ENCODE measurements at places on chromosomes 5 and 9.

GRCh38 chr9:89879276-89879675 is 274.5 kb downstream of the GADD45G start:
- no peak for DNase-seq

DNA sequence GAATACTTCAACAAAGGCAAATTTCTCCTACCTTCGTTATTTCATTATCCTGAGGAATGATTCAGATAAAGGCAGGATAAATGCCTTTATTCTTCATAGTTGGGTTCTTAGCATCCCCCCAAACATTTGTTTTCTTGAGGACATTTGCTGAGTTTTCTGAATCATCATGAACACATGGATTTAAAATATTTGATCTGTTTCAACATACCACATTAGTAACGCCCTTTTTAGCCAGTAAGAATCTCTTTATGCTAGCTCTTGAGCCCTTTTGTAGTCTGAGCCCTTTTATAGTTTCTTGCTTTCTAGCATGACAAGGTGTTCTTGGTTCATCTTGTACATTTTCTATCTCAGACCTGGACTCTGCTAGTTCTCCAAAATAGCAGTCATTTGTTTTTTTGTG is 27.9 kb downstream of the SKIC3 start:
- DNase-seq: no peak

DNA sequence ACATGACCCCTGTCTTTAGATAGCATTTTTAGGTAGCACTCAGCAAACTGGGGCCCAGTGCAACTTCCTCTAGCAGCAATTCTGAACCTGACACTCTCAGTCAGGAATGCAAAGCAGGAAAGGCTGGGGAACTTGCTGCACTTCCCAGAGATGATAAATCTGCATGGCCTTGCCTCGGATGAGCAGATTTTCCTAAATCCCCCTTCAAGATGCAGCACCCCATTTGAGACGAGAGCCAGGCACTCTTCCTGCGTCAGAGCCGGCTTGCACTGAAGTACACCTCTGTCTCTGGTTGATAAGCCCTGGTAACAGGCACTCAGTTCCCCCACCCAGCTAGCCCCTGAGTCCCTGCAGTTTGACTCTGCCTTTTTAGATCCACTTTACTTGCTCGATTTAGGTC is 296.7 kb upstream of the PANK3 start:
- DNase-seq: no peak

DNA sequence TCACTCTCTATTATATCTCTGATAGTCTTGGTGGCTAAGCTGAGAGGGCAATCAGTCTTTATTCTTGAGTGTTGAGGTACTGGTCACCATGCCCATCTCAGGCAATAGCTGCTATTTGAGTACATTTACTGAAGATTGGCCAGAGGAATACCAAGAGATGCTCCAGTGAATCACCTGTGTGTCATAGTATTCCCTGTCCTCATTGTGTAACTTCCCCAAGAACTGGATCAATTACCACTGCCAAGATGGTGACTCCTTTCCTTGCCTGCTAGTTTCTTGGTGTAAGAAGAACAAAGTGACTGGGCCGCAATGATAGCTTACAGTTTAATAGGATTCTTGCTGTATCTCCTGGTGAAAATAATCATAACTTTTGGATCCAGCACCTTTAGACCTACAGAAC is 418.7 kb upstream of the KIF2A start:
- no peak for DNase-seq

GRCh38 chr9:21967702-21968101 is 26.5 kb downstream of the CDKN2A start:
- DNase-seq: no peak

- DNase-seq: peak; percentile 37
Observed at GRCh38 chr5:92064993-92065392, 681.9 kb upstream of the ARRDC3 start.

GRCh38 chr5:82847562-82847961 is 229.6 kb downstream of the TMEM167A start:
- DNase-seq: no peak

DNA sequence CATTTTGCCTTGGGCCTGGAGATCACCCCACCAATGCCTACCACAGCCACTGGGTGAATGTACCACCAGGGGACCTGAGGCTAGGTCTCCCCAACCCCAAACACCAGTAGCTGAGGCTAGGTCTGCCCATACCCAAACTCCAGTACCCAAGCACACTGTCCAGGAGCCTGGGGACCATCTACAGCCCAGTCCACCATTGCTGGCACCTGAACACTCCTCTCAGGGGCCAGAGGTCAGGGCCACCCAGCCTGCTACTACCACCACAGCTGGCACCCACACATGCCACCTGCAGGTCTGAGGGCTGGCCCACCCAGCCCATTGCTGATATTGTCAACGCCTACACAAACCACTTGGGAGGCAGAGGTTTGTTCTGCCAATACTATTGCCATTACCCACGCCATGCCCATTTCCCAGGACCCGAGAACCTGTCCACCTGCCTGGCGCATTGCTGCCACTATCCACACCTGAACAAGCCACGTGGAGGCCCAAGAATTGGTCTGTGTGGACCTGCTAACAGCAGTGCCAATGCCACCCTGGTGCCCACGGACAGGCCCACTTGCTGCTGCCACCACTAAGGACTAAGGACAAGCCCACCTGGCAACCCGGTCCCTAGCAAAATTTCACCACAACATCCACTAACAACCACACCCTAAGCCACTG is 59.2 kb downstream of the ZDHHC21 start:
- DNase-seq: no peak

- DNase-seq: no peak
Observed at GRCh38 chr5:71743155-71743554, 24.1 kb downstream of the CARTPT start.

DNA sequence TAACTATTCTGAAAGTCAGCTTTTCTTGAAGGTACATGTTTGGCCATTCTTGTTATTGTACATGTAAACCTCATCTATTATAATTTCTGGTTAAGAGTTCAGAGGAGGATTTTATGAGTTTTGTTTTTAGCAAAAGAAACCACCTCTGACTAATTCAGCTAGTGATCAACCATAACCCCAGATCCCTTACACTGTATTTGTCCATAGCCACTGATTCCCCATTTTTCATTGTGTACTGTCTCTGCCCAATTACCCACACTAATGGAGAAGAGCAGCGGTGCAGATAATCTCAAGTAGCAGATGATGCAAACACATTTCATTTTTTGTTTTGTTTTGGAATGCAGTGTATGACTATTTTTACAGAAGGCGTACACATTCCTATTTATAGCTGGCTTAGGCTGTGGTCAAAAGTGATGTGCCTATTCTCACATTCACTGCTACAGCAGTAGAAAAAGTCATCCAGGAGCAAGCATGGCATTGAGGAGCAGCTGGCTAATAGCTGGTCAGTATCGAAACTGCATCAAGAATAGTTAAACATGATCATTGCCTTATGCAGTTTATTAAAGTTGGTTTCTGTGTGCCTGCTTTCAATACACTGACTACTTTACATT is 988.3 kb downstream of the DTWD2 start:
- no peak for DNase-seq

DNA sequence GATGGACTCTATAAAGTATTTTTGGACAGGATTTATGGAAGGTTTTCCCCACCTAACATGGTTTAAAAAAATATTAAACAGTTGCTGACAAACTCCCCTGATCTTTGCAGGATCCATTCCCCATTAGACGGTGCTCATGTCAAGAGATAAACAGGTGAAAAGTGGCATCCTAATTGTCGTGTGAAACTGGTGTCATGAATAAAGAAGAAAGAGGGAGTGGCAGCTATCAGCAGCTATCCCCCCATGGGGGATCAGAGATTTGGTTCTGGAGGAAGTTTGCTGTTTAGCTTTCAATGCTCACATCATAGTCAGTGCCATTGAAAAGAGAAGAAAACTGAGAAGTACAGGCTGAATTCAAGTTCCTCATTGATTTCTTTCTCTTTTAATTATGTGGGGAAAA is 329.3 kb upstream of the BRINP1 start:
- DNase-seq: no peak
